Activated naive CD8-positive, alpha-beta T cell treated with anti-CD3 and anti-CD28 coated beads for 36 hours (primary cell): ENCODE measurements at places on chromosomes 11 and 22. TPM values are rescaled to one million over a fixed set of nuclear protein-coding genes. Genes with fewer than 3 reads are reported as not detected.

Gene OR5A1
- total RNA-seq: not detected

Gene HRAS
- total RNA-seq: 48.7 TPM

Gene HTATIP2
- 45.7 TPM for total RNA-seq

Gene MOGAT2
- not detected for total RNA-seq

Gene SYT9
- not detected for total RNA-seq

Gene TTLL12
- total RNA-seq: 106 TPM

Gene GNB1L
- 14.5 TPM for total RNA-seq

- no peak for DNase-seq
- H3K4me3 ChIP-seq: peak overlapping the region; percentile 85
- H3K4me1 ChIP-seq: peaks cover 28% of the 10 kb centered on the region
- no peaks in the 10 kb centered on the region for H3K27me3 ChIP-seq
These were observed 1.2 kb downstream of the ACAD8 start for GRCh38 chr11:134254433-134255183.

GRCh38 chr11:6640985-6641701, 14.5 kb downstream of the DCHS1 start:
- no peak overlapping the region for H3K27ac ChIP-seq
- H3K27me3 ChIP-seq: no peaks in the 10 kb centered on the region
- H3K4me1 ChIP-seq: no peaks in the 10 kb centered on the region
- DNase-seq: no peak
- no peak overlapping the region for H3K4me3 ChIP-seq

GRCh38 chr11:116224154-116224888, 548.5 kb downstream of the BUD13 start:
- H3K27me3 ChIP-seq: peaks cover 24% of the 10 kb centered on the region
- no peak overlapping the region for H3K27ac ChIP-seq
- H3K4me3 ChIP-seq: no peak overlapping the region
- H3K4me1 ChIP-seq: no peaks in the 10 kb centered on the region
- peak; percentile 18 for DNase-seq

- H3K27ac ChIP-seq: no peak overlapping the region
- H3K36me3 ChIP-seq: no peaks in the 10 kb centered on the region
- no peaks in the 10 kb centered on the region for H3K27me3 ChIP-seq
- H3K4me1 ChIP-seq: no peaks in the 10 kb centered on the region
These were observed 328.7 kb downstream of the CTTN start for GRCh38 chr11:70727021-70727420.

GRCh38 chr11:4826425-4826824, 5.3 kb downstream of the OR51F2 start:
- peaks cover 6% of the 10 kb centered on the region for H3K27me3 ChIP-seq
- H3K36me3 ChIP-seq: no peaks in the 10 kb centered on the region
- no peak overlapping the region for H3K4me3 ChIP-seq

DNA sequence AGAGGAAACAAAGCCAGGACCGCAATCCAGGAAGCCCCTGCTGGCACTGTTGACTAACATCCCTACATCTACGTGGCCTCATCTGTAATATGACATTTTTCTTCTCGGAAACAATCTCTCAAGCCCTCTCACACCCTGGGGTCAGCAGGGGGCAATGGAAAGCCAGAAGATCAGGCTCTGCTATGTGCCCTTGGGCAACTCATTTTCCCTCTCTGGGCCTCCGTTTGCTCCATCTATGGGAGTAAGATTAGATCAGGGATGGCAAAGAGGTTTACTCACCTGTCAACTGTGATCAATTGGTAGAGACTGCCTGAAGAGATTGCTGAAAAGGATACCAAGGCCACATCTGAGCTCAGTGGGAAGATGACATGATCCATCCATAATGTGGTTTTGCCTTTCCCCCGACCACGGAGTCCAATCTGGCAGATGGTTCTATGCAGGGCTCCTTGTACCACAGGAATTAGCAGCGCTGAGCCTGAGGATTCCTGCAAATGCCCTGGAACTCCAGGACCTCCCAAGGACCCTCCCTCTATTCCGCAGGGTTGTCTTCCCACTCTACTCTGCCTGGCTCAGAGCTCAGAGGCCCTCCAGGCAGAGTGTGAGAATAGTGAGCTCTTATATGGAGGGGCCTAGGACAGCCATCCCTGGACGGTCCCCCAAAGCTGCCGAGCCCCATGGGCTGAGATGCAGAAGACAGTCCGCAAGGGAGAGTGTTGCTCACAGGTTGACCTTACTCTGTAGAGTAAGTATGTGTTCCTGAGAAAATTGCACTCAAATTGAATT, 66.1 kb downstream of the CHST1 start:
- H3K27ac ChIP-seq: no peak overlapping the region
- no peak for DNase-seq
- H3K27me3 ChIP-seq: peaks cover 32% of the 10 kb centered on the region
- no peaks in the 10 kb centered on the region for H3K4me1 ChIP-seq

GRCh38 chr11:11735586-11735985, 106.2 kb upstream of the USP47 start:
- H3K4me3 ChIP-seq: no peak overlapping the region
- no peaks in the 10 kb centered on the region for H3K4me1 ChIP-seq
- peaks cover 14% of the 10 kb centered on the region for H3K27me3 ChIP-seq
- no peak overlapping the region for H3K27ac ChIP-seq
- no peak for DNase-seq
- H3K36me3 ChIP-seq: no peaks in the 10 kb centered on the region

DNA sequence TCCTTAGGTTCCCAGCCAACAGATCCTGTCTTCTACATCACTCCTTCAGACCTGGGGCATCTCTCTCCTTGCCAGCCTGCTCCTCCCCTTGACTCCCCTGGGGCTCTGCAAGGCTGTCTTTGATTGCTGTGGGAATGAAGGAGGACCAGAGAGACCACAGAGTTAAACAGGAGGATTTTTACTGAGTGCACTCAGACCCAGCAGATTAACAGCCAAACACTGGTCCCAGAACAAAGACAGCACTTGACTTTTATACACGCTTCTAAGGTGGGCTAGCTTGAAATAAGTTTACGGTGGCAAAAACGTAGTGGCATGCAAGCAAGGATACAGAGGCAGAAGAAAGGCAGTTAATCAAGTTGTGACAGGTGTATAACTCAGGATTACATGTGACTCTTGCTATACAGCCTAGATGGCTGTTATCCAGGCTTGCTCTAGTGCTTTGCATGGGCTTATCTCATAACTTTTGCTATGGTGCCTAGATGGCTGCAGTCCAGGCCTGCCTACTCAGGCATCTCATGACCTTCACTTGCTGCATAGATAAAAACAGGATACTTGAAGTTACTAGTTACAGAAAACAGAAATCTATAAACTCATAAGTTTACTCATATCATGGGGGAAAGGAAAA, 22.0 kb upstream of the GLYATL1 start:
- peaks cover 5% of the 10 kb centered on the region for H3K27me3 ChIP-seq
- H3K4me1 ChIP-seq: no peaks in the 10 kb centered on the region
- no peak overlapping the region for H3K4me3 ChIP-seq
- no peak for DNase-seq

GRCh38 chr22:24156141-24156912, 25.0 kb upstream of the SUSD2 start:
- peak overlapping the region; percentile 84 for H3K4me3 ChIP-seq
- H3K4me1 ChIP-seq: peaks cover 74% of the 10 kb centered on the region
- peak; percentile 86 for DNase-seq
- H3K27me3 ChIP-seq: no peaks in the 10 kb centered on the region
- H3K27ac ChIP-seq: peak overlapping the region; percentile 92
- H3K36me3 ChIP-seq: peaks cover 5% of the 10 kb centered on the region

DNA sequence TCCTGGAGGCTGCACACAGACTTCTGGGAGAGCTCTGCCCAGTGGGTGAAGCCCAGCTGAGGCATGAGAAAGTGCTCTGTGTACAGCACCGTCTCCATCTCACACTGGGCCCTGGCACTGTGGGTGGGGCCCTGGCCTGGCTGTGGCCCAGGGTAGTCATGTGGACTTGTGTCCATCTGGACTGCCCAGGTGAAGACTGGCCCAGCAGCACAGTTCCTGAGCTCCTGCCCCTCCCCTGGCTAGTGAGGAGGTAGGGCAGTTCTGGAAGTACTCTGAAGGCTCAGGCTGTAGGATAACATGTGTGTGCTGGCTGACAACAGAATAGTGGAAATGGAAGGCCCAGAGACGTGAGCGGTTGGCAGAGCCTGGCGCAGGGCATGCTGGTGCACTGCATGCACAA, 35.4 kb downstream of the RSPH14 start:
- no peak overlapping the region for H3K27ac ChIP-seq
- no peaks in the 10 kb centered on the region for H3K27me3 ChIP-seq
- no peak for DNase-seq
- H3K4me1 ChIP-seq: no peaks in the 10 kb centered on the region
- no peaks in the 10 kb centered on the region for H3K36me3 ChIP-seq

DNA sequence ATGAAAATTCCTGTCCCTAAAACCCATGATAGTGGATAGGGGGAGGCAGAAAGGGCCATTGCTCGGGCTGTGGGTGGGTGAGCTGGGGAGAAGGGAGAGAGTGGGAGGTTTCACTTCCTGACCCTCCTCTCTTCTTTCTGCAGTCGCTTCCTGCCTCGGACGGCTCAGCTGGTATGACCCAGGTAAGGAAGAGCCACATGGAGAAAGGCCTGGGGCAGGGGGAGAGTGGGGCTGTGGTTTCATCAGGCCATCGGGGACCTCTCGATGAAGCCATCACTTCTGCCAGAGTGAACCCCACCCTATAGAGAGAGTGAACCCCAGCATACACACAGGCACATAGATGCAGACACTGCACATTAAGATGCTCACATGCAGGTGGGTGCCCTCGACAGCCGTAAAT, 12.6 kb downstream of the CD5 start:
- H3K4me3 ChIP-seq: no peak overlapping the region
- H3K27me3 ChIP-seq: peaks cover 6% of the 10 kb centered on the region
- DNase-seq: no peak

DNA sequence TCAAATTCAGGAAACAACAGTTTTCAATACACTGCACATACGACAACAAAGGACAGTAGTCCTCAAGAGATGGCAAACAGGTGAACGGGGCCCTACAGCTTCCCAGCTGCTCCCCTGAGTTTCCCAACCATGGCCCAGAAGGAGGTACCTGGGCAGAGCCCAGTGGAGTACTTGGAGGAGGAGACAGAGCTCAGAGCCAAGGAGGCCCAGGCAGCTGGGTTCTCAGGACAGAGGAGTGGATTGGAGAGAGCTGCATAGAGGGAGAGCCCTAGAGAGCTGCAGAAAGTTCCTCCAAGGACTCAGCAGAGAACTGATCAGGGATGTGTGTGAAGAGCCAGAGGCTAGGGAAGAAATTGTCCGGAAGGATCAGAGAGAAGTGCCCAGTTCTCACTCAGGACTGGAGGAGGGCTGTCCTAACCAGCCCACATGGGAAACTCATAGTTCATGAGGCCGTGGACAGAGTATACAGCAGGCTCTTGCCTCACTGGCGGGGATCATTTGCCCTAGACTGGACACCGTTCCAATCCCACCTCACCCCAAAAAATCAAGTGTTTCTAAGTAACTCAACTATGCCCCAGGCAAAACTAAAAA, 7.6 kb upstream of the ASCL2 start:
- H3K27me3 ChIP-seq: no peaks in the 10 kb centered on the region
- peaks cover 1% of the 10 kb centered on the region for H3K36me3 ChIP-seq
- no peaks in the 10 kb centered on the region for H3K4me1 ChIP-seq
- no peak overlapping the region for H3K27ac ChIP-seq
- no peak overlapping the region for H3K4me3 ChIP-seq

- peak; percentile 82 for DNase-seq
- no peaks in the 10 kb centered on the region for H3K36me3 ChIP-seq
- peaks cover 25% of the 10 kb centered on the region for H3K4me1 ChIP-seq
- no peak overlapping the region for H3K4me3 ChIP-seq
- peaks cover 45% of the 10 kb centered on the region for H3K27me3 ChIP-seq
These were observed 814 bp downstream of the NPAS4 start for GRCh38 chr11:66421492-66422205.

DNA sequence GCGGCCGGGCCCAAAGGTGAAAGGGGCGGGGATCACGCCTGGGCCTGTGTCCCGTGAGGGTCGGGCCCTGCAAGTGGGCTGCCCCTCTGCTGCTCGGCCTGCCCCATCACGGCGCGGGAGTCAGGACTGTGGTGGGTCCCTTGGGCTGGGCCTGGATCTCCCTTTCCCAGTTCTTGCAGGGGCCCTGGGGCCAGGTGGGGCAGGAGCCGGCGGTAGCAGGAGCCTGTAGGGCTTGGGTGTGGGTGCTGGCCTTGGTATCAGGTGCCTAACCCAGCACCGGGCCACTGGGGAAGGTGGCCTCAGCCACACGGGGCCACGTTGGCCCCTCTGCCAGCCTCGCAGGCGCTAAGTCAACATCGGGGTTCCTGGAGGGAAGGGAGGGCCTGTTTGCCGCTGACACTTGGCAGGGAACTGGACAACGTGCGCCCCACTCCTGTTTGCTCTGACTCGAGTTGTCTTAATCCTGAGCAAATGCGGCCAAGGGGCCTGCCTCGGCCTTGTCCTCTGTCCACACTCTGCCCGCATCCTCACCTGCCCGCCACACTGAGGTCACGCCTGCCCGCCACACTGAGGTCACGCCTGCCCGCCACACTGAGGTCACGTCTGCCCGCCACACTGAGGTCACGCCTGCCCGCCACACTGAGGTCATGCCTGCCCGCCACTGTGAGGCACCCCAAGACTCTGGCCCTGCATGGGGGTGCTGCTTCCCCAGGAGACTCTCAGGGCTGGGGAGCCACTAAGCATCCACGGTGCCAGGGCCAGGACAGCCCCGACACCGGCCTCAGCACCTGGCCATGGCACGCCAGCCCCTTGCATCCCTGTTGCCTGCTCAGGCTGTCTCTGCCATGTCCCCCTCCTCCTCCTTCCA, 14.2 kb upstream of the MUC5B start:
- no peak overlapping the region for H3K4me3 ChIP-seq
- H3K36me3 ChIP-seq: peaks cover 3% of the 10 kb centered on the region
- no peaks in the 10 kb centered on the region for H3K4me1 ChIP-seq
- no peaks in the 10 kb centered on the region for H3K27me3 ChIP-seq

GRCh38 chr11:17504330-17505107, 27.9 kb upstream of the ABCC8 start:
- peak; percentile 77 for DNase-seq
- H3K36me3 ChIP-seq: no peaks in the 10 kb centered on the region
- H3K4me3 ChIP-seq: no peak overlapping the region
- peaks cover 3% of the 10 kb centered on the region for H3K4me1 ChIP-seq
- H3K27me3 ChIP-seq: peaks cover 3% of the 10 kb centered on the region
- H3K27ac ChIP-seq: no peak overlapping the region

DNA sequence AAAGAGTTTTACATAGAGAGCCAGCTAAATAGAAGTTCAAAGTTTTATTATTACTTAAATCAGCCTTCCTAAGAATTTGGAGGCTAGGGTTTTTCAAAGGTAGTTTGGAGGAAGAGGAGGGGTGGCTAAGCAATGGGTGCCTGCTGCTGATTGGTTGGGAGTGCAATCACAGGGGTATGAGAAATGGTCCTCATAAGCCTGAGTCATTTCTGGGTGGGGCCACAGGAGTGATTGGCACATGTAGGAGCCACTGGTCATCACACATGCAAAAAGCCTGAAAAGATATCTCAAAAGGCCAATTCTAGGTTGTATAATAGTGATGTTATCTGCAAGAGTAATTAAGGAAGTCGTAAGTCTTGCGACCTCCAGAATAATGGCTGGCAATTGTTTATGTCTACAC, 12.9 kb downstream of the OR51L1 start:
- no peaks in the 10 kb centered on the region for H3K4me1 ChIP-seq
- peaks cover 15% of the 10 kb centered on the region for H3K27me3 ChIP-seq
- DNase-seq: no peak
- H3K27ac ChIP-seq: no peak overlapping the region
- no peak overlapping the region for H3K4me3 ChIP-seq

GRCh38 chr22:47288680-47289079, 526.2 kb downstream of the TBC1D22A start:
- no peak for DNase-seq
- H3K4me3 ChIP-seq: no peak overlapping the region
- H3K27ac ChIP-seq: no peak overlapping the region
- H3K4me1 ChIP-seq: no peaks in the 10 kb centered on the region
- H3K36me3 ChIP-seq: no peaks in the 10 kb centered on the region
